Stimulated activated CD8-positive, alpha-beta memory T cell treated with anti-CD3 and anti-CD28 coated beads, Interleukin-7, amount 100 ng/mL, for 24 hours (primary cell): ENCODE measurements at places on chromosomes 5 and 9.

DNA sequence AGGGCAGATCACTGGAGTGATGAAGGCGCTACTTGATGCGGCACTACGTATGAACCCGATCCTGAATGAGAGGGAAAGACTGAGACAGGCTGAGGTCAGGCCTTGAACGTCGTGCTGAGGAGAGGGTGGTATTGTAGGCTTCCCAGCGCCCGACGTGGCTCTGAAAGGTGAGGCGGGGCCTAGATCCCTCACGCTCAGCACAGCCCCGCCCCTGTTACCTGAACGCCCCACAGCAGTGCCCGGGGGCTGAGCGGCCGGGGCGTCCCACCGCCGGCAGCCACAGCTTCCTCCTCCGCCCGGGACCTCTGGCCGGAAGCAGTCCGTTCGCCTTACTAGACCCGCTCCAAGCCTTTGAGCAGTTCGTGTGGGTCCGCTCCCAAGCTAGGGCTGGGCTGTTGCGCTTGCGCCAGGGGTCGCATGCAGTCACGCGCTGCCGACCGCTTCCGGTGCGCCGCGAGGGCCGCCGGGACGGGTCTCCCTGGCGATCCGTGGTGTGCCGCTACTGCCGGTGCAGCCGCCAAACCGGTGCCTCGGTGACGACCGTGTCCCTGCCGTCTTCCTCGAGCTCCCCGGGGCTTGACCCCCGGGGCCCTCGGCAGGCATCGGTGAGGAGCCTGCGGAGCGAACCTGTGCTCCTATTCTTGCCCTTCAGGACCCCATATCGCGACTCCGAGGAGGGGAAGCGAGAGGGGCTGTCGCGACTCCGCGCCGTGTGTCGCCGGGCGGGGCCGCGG, at the start of the genes HMGXB3 and TIGD6:
Gene HMGXB3 (plus strand): TSS at position 484 of the 734 bp plus-strand sequence. CDS start 4,114 bp downstream, outside the sequence.
Gene TIGD6 (minus strand): TSS at position 399 of the 734 bp plus-strand sequence. CDS start 4,306 bp downstream, outside the sequence.
- DNase-seq: peak; percentile 78

DNA sequence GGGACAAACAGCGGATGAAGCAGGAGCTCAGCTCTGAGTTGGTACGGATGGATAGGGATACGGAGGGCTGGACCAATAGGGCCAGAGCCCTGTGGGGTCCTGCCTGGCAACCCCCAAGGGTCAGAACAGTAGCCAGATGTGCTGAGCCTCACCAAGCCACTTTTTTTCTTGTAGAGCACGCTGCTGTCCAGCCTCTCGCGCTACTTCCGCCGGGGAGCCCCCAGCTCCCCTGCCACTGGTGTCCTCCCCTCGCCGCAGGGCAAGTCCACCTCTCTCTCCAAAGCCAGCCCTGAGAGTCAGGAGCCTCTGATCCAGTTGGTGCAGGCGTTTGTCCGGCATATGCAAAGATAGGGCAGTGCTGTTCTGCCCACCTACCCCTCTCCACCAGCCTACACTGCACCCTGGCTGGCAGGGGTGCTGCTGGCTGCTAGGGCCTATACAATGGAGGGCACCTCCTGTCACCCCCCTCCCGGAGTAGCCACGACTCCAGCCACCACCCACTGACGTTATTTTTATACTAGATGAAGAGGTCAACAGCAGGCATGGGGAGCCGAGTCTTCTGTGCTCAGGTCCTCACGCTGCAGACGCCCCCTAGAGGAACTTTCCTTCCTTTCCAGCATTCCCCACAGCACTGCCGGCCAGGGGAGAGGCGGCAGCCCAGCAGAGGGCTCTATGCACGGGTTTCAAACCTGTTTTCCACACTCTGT, 21.6 kb downstream of the SH3GLB2 start:
- DNase-seq: no peak

DNA sequence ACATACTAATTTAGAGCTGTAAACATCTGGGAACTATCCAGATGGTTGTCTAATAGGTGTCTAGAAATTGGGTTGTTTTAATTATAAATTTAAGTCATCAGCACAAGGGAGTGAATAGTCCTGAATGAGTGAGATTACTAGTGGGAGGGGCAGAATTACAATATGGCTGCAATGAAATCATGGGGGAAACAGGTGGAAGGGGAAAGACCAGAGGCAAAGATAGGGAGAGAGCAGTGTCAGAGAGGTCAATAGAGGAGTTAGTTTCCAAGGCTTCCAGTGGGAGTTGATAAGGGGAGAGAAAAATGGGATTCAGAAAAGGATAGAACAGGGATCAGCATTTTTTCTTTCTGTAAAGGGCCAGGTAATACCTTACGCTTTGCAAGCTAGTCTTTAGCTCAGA, 8.9 kb downstream of the AK6 start:
- no peak for DNase-seq

GRCh38 chr5:152523964-152524363, 118.9 kb upstream of the NMUR2 start:
- DNase-seq: no peak

- no peak for DNase-seq
Measured at GRCh38 chr9:70998962-70999361, 122.5 kb downstream of the TRPM3 start.

- DNase-seq: no peak
Measured at GRCh38 chr9:127174386-127175318, 52.2 kb upstream of the ANGPTL2 start.

GRCh38 chr5:96016216-96016615, 54.6 kb upstream of the ELL2 start:
- DNase-seq: no peak

GRCh38 chr9:95718263-95718662, 157.2 kb upstream of the ERCC6L2 start:
- no peak for DNase-seq

- DNase-seq: no peak
Measured at GRCh38 chr5:61069150-61069549, 93.1 kb downstream of the SMIM15 start.

- no peak for DNase-seq
Measured at GRCh38 chr5:141850244-141850768, 27.9 kb downstream of the PCDH1 start.

- DNase-seq: no peak
Measured at GRCh38 chr5:38541174-38541725, 15.2 kb downstream of the LIFR start.

GRCh38 chr5:14257995-14258403, 114.9 kb downstream of the TRIO start:
- no peak for DNase-seq

DNA sequence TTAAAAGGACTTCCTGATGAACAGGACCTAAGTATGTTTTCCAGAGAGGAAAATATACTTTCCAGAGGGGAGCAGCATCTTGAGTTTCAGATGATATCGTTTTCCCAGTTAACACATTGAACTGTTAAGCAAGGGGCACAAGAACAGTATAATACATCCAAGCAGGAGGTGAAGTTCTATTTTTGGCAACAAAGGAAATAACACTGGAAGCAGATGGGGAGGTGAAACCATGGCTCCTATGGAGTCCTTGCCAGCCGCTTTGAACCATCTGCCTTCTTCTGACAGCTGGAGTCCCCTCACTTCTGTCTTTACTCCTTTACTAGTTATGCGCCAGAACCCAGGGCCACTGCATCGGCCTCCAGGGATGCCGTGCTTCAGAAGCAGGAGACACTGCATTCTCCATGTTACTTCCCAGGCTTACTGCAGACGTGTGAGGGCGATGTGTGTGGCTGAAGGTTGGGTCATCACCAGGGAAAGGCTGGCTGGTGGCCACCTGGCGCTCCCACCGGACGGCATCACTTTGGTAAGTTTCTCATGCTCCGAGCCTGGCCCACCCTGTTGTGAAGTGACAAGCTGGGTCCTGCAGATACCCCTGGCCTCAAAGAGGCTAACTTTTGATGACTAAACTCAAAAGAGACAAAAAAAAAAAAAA, 77.8 kb downstream of the TTLL11 start:
- DNase-seq: no peak

DNA sequence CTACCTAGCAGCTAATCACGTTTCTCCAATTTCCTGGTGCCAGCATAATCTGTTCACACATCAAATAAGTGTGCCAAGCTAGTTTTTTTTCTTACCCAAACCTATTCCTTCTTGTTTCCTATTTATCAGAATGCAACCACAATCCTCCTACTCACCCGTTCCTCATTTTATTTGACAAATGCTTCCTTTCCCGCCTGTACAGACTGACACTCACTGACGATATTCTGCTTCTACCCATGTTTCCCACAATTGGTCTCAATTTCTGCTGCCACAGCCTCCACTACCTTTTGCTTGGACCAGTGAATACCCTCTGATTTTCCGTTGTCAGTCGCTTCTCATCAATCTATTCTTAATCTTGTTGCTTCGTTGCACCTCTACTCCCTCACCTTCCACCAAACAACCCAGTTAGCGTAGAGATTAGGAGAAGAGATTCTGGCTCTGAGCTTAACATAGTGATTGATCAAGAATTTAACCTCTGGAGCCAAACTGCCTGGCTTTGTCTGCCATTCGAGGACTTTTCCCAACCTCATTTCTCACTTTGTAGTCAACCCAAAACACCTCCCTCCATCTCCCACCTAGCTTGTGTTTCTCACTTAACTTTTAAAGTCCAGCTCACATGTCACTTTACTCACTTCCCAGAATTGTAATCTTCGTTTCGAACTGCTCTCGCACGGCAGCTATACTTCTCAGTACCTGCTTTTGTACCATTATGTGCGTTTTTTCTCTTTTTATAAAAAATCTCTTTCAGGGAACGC, 729 bp upstream of the TMEM38B start:
- no peak for DNase-seq

- no peak for DNase-seq
Measured at GRCh38 chr5:7878381-7878873, 9.5 kb downstream of the MTRR start.

DNA sequence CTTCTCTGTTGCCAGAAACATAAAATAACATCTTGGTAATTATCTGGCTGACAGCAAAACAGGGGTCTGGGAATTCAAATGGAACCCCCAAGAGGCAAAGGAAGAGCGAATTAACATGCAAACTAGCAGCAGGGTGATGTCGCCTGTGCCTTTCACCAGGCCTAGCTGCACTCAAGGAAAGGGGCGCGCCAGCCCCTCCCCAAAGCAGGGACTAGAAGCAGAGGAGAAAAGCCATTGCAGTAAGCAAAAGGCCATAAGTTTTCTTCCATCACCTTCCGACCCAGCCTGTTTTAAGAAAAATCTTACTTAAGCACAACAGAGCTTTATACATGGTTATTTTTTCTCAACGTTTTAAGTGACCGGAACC, 539 bp downstream of the POC5 start:
- DNase-seq: no peak

- DNase-seq: no peak
Measured at GRCh38 chr5:136901-137300, 44.9 kb downstream of the PLEKHG4B start.

DNA sequence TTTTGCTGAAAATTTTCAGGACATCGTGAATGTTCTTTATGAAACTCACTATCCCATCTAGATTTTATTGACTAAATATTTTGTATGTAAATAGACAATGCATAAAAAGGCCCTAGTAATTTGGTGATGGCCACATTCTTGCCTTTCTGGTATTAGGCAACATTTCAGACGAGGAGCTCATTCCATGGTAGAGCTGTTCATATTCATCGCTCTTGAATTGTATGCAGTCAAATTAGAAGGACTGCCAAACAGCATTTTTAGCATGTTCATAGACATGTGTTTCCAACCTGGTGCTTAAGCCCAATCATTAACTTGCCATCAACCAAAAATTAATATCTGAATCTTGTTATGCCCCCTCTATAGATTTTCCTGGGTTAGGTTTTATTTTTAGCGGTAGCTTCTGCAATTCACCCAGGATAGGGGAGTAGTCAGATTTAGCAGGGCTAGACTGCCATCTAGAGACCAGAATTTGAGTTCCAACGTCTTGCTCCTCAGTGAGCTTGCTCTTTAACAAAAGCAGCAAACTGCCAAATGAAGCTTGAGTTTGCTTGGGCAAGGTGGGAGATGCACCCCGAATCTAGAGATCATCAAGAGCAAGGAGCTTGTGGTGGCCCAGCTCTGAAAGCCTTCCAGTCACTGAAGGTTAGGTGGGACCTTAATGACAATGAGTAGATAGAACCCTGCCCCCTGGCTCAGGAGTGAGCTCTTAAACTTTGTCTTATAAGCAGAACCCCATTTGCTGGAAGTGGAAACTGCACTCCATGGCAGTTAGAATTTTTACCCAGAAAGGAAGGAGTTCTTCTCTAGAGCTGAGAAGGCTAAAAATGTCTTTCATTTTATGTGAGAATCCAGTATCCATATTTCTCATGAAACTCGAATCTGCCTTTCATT, 456.2 kb downstream of the RASEF start:
- no peak for DNase-seq

GRCh38 chr5:20034717-20035116, 46.7 kb upstream of the CDH18 start:
- DNase-seq: no peak
